ENCODE measurements at places on chromosomes 6 and 20. TPM values are rescaled to one million over a fixed set of nuclear protein-coding genes. Genes with fewer than 3 reads are reported as not detected.

The LAMP5 gene
- polyA plus RNA-seq: 0.75 TPM

GRCh38 chr6:137723273-137724017, 143.6 kb upstream of the TNFAIP3 start:
- no peak for DNase-seq

GRCh38 chr6:132320007-132320406, 81.3 kb downstream of the MOXD1 start:
- no peak for DNase-seq

DNA sequence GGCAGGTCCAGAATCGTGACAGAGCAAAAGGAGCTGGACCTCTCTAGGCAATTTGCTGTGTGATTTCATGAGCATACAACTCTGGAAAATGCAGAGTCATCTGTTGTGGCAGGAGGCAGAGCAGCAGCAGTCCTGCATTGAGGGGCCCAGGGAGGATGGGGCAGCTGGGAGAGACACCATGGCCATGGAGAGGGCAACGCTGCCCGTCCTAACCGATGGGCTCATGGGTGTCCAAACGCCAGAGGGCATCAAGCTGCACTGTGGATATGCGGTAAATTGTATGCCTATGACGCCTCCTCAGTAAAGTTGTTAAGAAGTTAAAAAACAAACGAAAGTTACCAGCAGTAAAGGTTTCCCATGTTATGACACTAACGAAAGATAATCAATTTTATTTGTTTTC, 42.2 kb upstream of the DACT2 start:
- no peak for DNase-seq

GRCh38 chr6:6614983-6615349, 26.4 kb downstream of the LY86 start:
- no peak for DNase-seq

DNA sequence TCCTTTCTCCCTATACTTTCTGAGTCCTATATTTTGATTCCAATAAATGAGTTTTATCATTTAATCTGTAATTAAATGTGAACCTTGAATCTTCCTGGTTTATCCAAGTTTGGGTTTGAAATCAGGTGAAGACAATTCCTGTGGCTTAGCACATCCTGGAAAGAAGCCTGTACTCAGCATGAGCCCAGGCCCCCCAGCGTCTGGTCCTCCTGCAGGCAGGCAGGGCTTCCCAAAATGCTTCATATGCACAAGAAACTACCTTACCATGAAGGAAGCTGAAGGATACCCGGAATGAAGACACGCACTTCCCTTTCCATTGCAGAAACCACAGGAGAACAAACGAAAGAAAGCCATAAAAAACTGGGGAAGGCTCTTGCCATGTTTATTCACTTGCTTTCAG, 157.4 kb upstream of the PDE10A start:
- no peak for DNase-seq

- peak; percentile 40 for DNase-seq
Measured at GRCh38 chr20:61808447-61808846, 257.2 kb downstream of the TAF4 start.
